ENCODE measurements at places on chromosomes 11 and 22.

DNA sequence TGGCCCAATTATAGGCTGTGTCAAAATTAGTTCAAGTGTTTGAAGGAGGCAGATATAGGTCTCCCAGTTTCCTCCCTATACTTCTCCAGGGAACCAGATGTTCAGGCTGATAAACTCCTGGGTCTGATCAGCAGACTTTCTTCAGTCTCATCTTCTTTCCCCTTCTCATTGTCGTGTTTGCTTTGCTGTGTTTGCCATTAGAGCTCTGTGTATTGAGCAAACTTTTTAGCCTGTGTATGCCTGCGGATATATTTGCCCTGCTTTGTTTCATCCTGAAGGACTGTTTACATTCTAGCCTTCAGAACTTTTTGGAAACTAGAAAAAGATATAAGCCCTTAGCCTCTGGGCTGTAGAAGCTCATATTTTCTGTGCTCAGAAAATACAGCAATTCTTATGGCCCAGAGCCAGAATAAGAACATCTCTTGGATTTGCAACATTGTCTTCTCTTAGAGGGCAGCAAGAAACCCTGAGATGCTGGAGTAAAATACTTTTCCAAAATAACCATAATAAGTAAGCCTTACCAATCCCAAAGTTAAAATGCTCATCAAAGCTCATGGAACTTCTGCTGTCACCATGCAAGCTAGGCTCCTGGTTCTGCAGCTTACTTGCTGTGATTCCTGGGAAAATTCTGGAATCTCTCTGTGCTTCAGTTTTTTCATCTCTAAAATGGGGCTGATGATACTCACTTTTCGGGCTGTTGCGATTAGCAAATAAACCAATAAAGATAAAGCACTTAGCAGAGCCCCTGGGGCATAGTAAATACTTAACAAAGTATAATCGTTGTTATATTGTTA lies 34.1 kb upstream of the ME3 start:
- no peak for DNase-seq

- DNase-seq, result no peak
Observed at GRCh38 chr11:118046051-118046963, 30.6 kb upstream of the TMPRSS4 start.

- no peak for DNase-seq
Observed at GRCh38 chr22:48106715-48107259, 1344.3 kb downstream of the TBC1D22A start.

- no peak for DNase-seq
Observed at GRCh38 chr11:121206810-121207209, 85.8 kb upstream of the SC5D start.

- DNase-seq, result no peak
Observed at GRCh38 chr11:113446112-113446511, 29.1 kb downstream of the DRD2 start.

DNA sequence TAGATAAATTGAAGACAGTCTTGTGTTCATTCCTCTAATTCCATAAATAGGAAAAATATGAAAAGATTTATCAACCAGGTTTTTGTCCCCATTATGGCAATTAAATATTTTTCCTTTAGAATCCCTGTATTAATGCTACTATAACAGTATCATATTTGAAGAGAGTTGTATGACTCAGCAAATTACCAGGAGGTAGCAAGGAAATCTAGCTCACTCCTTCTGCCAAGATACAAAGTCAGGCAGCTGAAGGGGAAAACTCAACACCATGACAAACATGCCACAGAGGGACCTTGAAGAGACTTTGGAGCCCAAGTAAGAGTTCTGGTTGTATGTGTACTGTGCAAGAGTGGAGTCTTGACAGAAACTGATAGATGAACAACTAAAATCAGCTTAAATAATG lies 143.3 kb downstream of the GUCY1A2 start:
- no peak for DNase-seq

DNA sequence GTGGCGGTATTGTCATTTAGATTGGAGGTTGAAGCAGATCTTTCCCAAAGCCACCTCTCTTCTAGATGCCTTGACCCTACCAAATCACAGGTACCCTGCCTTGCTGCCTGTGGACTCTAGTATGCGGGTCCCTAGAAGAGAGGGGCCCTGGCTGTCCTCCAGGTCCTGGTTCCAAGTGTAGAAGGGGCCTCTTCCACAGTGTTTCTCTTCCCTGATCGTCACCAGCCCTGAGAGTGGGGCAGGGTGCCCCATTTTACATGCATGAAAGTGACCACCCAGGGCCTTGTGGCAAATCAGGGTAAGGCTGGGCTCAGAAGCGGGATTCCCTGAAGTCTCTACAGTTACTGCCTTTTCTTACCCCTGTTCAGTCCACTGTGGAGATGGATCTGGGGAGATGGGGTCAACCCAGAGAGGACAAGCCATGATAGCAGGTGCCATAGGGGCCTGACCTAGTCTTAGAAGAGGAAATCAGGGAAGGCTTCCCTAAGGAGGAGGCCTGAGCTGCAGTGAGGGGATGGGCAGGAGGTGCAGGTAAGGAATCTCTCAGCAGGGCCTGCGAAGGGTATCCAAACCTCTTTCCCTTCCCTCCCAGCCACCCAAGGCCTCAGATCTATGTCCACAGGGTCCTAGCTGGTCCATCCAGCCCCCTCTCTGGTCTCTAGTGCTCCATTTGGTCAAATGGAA lies 1.2 kb upstream of the LRRC32 start:
- DNase-seq, result no peak

DNA sequence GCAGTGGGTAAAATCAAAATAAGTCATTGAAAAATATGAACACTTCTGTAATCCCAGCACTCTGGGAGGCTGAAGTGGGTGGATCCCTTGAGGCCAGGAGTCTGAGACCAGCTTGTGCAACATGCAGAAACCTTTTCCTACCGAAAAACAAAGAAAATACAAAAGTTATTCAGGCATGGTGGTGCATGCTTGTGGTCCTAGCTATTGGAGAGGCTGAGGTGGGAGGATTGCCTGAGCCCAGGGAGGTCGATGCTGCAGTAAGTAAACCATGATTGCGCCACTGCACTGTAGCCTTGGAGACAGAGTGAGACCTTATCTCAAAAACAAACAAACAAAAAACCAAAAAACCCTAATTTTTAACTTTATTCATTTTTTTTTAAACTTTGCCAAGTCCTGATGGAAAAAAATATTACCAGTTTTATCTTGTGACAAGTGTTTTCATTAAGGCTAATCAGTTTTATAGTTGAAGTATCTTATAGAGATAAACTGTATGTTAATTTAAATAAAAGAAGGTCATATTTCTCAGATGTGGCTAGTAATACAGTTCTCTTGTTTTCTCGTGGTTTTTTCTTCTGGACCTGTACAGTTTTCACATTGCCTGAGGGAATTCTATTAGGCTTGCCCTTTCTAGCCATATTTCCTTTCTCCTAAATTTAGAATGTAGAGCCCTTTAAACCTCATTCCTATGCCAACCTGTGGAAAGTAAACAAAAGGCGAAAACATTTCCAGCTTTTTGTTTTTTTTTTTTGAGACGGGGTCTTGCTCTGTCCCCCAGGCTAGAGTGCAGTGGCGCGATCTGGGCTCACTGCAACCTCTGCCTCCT lies 9.4 kb downstream of the HIPK3 start:
- no peak for DNase-seq

- no peak for DNase-seq
Observed at GRCh38 chr22:46280999-46281623, 13.3 kb downstream of the TTC38 start.

All from stimulated activated CD4-positive, alpha-beta T cell treated with anti-CD3 and anti-CD28 coated beads, Interleukin-15, amount 100 ng/mL, for 48 hours (primary cell).